ENCODE measurements at places on chromosomes 2 and 18.
A peak's percentile ranks its signal among the peaks of the same experiment; 100 is the strongest.

GRCh38 chr2:27717070-27717795 lies 53.5 kb downstream of the SLC4A1AP start:
- DNase-seq = no peak

DNA sequence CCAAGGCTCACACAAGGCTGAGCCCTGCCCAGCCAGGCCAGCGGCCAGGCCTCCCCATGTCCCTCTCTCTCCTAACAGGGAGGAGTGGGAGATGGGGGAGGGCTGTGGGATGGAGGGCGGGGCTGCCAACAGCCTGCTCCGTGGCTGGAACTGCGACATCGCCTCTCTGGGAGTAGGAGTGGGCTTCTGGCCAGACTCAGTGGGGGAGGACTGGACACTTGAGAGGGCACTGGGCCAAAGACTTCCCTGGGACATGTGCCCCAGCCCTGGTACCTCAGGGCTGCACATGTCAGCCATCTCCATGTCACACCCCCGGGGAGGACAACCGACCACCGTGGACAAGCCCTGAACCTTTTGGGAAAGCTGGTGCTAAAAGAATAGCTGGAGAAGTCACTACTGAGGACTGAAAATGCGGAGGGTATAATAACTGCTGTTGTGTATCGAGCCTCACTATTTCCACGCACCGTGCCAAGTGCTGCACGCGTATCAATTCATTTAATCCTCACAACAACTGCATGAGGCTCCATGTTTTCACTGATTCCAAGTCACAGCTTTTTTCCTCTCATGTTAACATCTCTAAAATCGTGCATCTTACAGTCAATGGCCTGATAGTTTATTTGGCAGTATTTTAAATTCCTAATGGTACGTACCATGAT lies 127.3 kb downstream of the MSH2 start:
- DNase-seq = no peak

DNA sequence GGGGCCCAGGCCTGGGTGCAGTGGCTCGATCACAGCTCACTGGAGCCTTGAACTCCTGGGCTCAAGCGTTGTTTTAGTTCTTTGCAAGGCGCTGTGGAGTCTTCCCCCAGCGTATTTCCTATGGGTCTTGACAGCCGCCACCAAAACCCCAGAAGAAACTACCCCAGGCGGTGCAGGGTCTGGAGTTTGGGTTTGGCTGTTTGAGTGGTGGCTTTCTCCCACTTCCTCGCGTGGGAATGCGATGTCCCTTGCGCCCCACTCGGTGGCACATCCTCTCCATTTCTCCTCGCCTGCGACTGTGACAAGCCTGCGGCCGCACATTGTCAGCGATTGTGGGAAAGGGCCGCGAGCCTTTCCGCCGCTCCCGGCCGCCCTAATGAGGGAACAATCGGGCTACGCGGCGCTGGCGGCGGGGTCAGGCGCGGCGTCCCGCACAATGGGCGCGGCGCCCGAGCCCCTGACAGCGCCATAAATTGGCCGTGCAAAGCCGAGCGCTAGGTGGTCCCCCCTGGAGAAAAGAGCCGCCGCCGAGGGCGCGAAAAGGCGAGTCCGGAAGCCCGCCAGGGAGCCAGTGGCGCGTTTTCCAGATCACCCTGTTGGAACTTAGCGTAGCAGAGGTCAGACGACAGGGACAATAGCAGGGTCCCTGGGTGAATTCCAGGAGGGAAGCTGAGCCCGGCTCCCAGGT lies 194.9 kb upstream of the POU3F3 start:
- no peak for DNase-seq

GRCh38 chr2:111164078-111164477 lies 43.4 kb downstream of the BCL2L11 start:
- DNase-seq = no peak

DNA sequence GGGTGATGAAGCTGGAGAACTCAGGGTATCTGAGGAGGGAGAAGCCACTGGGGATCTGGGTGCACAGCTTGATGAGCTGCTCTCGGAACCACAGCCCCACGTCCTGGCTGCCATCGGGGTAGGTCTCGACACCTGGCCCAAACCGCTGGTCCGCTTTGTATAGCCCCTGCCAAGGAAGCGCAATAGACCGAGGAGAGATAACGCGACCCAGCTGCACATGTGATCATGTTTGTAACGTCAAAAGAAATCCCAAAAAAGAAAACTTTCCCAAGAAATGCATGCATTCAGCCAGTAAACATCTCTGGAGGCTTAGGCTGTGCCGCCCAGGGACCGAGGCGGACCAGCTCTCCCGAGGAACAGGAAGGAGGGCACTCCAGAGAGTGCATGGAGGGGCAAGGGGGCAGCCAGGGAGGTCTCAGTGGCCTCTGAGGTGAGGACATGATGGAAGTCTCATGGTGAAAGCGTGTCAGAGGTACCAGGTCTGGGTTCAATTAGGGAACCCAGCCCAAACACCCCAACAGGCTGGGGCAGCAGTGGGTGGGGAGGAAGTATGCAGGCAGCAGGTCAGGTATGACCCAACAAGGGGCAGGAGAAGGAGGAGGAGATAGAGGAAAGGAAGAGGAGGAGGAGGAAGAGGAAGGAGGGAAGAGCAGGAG lies 28.3 kb downstream of the ANKMY1 start:
- no peak for DNase-seq

- peak; percentile 17 for DNase-seq
Observed at GRCh38 chr2:72027426-72028161, 120.1 kb downstream of the CYP26B1 start.

DNA sequence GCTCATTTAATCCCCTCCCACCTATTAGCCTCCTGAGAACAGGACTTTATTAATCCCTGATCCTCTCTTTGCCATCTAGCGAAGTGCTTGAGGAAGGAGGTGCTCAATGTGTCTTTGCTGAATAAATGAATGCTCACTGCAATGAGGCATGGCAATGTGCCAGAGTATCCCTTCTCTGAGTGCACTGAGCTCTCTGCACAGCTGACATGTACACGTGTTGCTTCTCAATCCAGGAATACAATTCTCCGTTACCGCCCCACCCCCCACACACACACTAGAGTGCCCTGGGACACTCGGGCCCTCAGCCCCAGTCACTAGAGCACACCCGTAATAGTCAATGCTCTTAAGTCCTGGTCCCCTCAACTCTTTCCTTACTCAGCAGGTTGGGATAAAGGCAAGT lies 41.4 kb downstream of the FAM178B start:
- DNase-seq = no peak

DNA sequence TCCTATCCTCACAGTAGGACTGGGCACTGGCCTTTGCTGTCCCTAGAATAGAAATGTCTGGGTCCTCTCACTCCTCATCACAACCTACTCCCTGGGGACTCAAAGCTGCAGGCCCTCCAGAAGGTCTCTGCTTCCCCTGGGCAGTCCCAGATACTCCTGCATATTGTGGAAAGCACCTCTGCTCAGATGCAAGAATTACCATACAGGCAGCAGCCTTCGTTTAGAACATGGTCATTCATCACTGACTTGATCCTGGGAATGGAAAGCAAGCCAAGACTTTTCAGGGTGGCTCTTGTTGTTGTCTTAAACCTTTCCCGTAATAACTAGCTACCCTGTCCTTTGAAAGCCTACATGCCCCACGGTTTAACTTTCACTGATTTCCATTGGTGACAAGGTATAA lies 53.1 kb upstream of the NPAS2 start:
- DNase-seq = no peak

- no peak for DNase-seq
Observed at GRCh38 chr2:17752246-17752645, 1.4 kb downstream of the SMC6 start.

GRCh38 chr2:3171564-3172264 lies 205.9 kb downstream of the EIPR1 start:
- no peak for DNase-seq

GRCh38 chr2:235515821-235516220 lies 22.0 kb downstream of the AGAP1 start:
- DNase-seq = no peak

DNA sequence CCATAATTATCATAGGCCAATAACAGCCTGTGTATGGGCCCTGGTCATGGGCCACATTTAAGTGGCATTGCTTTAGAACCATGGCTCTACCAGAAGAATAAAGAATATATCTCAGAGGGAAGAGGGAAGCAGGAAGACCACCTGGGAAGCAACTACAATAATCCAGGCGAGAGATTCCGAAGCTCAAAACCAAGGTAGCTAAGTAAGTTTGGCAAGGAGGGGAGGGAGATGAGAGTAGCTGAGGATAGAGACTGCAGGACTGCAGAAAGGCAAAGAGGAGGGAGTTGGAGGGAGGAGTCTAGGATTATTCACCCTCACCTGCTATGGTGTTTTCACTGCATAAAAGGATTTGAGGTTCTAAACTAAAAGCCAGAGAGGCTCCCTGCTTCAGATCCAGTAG lies 293.5 kb downstream of the SETBP1 start:
- no peak for DNase-seq

GRCh38 chr2:127175041-127175721 lies 44.9 kb downstream of the CYP27C1 start:
- DNase-seq = no peak

- peak; percentile 73 for DNase-seq
Observed at GRCh38 chr2:44981714-44982108, 27.5 kb downstream of the SIX2 start.
